Aorta (tissue), 5 donors: ENCODE measurements at places on chromosomes 1 and 21.

GRCh38 chr1:179264507-179264906 is 29.1 kb upstream of the SOAT1 start:
- DNase-seq = no peak

GRCh38 chr1:65431111-65431705 is 10.7 kb downstream of the LEPR start:
- DNase-seq = no peak

DNA sequence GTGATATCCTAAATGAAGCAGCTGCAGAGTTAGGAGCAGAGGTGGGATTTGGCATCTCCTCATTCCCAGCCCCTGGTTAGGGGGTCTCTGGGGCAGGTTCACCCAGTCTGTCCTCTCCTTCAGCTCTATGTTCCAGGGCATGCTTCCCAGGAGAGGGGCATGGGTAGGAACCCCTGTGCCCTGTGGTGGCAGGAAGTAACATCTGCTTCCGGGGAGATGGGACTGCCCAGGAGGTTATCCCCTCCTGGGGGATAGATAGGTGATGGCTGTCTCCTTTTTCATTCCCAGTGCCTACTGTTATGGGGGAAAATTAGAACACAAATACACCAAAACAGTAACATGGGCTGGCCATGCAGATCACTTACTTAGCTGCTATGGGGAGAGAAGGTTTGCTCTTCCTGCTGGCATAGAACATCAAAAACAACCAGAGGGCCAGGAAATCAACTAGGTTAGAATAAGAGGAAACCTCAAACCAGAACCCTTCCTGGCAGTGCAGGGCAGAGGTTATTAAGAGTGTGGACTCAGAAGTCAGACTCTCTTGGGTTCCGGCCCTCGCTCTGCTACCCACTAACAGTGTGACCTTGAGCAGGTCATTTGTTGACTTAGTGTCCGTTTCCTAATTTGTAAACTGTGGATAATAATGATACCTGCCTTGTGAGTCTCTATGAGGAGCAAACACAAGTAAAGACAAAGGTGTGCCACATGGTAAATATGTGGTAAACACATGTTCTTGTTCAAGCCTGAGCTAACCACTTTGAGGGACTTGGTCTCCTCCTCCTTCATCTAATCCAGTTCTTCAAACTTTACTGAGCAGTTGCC is 157.8 kb upstream of the JUN start:
- DNase-seq = no peak

DNA sequence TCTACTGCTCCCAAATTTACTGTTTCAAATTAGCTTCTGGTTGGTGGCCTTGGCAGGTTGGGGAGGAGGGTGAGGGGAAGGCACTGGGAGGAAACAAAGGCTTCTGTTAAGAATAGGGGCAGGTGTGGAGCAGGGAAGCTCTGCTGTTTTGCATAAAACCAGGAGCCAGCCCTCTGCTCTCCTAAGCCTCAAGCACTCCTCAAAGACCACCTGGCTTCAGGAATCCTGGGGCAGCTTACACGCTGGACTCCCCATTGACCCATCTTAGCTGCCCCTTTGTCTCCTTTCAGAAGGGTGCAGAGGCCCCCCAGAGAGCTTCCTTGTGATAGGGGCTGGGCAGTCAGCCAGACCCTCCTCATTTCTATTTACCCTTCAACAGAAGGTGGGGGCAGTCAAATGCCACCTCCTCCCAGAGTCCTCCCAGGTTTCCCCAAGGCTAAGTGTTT is 11.5 kb upstream of the DHRS3 start:
- no peak for DNase-seq

- no peak for DNase-seq
Observed at GRCh38 chr1:224615861-224616755, at the start of gene CNIH3. Gene CNIH3, plus strand, starts transcription at chr1:224616317. Its CDS starts 858 bp downstream, at chr1:224617175.

- DNase-seq = no peak
Observed at GRCh38 chr1:78049396-78049795, 3.6 kb downstream of the GIPC2 start.

- DNase-seq = no peak
Observed at GRCh38 chr1:239858057-239858456, 233.6 kb upstream of the FMN2 start.

GRCh38 chr1:92030656-92031107 is 897 bp downstream of the EPHX4 start:
- no peak for DNase-seq

DNA sequence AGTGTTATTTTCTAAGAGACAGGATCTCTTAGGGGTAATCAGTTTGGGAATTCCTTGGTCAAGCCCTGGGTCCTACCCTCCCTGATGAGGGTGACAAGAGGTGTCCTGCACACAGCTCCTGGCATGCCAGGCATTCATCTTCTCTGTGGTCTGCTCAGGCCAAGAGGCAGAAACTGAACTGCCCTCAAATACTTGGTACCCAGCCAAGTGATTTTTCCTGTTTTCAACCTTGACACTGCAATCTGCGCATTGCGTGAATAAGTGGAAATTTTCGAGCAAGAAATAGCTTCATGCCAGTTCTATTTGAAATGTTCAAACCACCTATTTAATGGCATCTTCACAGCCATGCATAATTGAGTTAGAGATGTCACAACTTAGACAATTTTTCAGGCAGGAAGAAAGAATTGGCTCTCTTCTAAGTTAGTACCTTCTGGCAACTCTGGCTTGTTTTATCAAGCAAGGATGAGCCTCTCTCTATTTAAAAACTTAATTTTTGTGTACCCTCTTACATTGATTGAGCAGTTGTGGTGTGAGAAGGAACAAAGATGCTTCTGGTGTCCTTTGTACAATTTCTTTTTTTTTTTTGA is 27.0 kb downstream of the DNM3 start:
- DNase-seq = no peak

DNA sequence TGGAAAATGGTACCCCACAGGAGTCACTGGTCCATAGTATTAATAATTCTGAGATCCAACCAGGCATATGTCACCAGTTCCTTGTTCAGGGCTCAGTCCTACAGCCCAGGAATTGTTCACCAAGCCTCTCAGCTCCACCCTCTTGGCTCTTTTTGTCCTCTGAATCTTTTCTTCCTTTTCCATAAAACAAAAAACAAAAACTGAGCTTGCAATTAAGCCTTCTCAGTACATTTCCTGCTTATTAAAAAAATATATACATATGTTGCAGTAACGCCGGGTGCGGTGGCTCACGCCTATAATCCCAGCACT is 23.4 kb upstream of the KIF1B start:
- no peak for DNase-seq

- no peak for DNase-seq
Observed at GRCh38 chr1:5223206-5223605, 568.8 kb downstream of the AJAP1 start.

DNA sequence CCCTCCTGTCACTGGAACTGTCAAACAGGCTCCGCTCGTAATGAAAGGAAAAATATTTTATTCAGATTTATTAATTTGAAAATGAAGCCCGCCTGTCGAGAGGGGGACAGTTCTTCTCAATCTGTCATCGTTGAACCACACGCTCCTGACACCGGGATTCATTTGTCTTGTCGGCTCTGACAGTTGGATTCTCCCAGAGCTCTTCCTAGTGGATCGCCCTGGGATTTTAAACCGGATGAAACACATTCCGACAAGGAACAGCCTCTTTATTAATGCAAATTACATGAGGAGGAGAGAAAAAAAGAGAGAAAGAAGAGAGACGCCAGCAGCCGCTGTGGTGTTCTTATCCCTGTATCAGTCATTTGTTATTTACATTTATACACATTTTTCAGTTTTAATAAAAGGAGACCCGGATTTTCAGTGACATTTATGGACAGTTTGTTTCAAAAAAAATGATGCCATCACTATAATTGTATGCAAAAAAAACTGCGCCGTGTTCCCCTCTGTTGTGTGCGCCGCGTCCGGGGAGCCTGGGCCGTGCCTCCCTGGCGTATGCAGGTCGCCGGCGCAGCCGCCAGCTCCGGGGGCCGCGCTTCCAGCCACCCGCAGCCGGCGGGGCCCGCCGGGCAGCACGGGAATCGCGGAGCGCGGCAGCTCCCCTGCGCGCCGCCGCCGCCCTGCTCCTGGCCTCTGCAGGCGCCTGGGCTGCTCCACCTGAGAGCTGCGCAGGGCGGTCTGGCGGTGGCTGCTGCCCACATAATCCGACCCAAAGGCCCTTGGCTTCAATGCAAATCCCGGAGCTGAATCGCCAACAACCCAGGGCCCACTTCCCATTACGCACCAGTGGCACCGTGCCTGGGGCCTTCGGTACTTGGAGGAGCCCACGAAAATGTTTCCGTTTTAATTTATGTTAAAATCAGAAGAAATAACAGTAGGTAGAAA is 237.9 kb upstream of the PBX1 start:
- DNase-seq = peak; percentile 44

GRCh38 chr1:38123356-38124135 is 77.0 kb upstream of the POU3F1 start:
- no peak for DNase-seq

DNA sequence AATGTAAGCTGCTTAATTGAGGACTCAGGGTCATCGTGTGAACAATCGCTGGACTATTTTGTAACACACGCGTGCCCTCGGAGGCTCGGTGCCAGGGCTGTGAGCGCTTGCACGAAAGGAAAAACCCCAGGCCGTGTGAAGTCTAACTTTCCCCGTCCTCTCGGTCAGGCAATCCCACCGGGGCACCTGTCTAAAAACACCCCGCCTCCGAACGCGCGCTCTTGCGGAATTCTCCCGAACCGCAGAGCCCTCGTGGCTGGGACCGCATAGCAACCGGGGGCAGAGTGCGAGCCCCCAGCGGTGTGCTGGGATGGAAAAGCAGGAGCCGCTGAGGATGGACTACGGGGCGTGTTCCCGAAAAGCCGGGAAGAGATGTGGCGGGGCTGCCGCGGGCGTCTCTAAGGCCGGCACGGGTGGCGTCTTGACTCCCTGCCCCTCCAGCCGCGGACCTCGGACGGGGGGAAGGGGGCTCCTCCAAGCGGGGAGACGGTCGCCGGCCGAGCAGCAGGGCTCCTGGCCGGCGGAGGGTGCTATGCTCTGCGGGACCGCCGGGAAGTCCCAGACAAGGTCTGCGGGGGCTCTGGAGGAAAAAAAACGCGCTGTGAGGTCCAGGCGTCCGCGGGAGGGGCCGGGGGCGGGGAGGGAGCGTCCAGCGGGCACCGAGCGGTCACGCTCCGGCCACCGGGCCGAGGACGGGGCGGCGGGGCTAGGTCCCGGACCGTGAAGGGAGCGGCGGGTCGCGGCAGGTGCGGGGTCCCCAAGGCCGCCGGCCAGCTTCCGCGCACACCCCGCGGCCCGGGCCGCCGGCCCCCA is 936 bp downstream of the ZBTB21 start:
- peak; percentile 91 for DNase-seq

DNA sequence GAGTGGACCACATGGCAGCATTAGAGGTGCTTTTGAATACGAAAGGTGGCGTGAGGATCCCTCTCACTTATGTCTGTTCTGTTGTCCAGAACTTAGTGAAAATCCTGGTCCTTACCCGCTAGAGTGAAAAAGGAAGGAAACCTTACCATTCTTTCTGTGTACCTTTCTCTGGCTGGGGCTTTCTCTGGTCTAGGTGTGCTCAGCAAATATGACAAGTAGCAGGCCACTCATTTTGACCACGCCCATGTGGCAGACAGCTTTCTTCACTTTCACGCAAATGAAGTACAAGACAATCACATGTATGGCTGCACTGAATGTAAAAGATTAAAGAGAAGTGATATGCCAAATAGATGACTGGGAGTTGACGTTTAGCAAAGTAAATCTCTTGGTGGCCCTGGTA is 131.9 kb downstream of the FGGY start:
- DNase-seq = no peak

GRCh38 chr1:52913014-52913413 is 8.5 kb downstream of the ECHDC2 start:
- no peak for DNase-seq

DNA sequence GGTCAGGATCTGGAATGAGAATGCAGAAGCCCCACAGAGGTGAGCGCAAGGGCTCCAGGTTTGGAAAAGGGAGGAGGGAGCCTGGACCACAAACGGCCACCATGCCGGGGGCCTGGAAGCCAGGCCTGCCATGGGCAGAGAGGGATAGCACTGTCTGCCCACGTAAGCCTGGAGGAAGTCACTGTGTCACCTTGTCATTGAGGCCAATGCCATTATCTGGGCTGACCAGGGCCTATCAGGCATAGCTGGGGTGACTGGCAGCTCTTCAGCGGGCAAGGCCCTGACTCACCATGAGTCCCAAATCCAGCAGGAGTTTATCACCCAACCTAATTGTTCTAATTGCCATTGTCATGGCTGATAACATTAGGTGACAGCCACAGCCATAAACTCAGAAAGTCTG is 84.6 kb downstream of the MATN1 start:
- no peak for DNase-seq
